ENCODE measurements at places on chromosomes 4 and X.

- DNase-seq, result no peak
Observed at GRCh38 chr4:168651374-168651773, 154.5 kb downstream of the PALLD start.

DNA sequence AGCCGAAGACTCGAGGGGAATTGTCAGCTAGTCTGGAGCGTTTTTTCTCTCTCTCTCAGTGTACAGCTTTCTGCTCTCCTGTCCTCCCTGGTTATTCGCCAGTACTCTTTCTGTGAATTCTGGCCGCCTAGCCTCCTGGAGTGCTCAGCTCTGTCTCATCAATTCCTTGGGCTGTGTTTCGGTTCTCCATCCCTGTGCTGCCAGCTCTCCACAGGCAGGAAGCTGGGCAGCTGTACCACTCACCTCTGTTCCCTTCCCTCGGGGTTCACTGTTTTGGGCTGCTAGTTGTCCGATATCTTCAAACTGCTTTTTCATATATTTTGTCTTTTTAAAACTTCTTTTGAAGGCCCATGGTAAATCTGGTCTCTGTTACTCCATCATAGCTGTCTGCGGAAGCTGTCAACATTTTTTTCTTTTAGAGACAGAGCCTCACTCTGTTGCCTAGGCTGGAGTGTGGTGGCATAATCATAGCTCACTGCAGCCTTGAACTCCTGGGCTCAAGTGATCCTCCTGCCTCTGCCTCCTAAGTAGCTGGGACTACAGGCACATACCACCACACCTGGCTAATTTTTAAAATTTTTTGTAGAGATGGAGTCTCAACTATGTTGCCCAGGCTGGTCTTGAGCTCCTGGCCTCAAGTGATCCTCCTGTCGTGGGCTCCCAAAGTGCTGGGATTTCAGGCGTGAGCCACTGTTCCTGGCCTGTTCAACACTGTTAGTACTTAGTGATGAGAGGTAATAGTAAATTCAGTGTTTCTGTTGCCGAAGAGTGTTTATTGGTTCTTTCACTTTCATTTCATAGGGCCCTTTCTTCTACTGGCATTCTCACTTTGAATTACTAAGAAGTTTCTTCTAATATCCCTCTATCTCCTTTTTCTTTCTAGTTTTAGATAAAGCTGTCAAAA, 18.6 kb downstream of the ZCCHC4 start:
- no peak for DNase-seq

- DNase-seq, result no peak
Observed at GRCh38 chrX:70592091-70592490, 147.5 kb downstream of the DLG3 start.

- peak; percentile 28 for DNase-seq
Observed at GRCh38 chr4:1873776-1874175, 2.6 kb downstream of the NSD2 start.

- no peak for DNase-seq
Observed at GRCh38 chr4:67874986-67875385, 8.8 kb downstream of the TMPRSS11D start.

Measured in HT-29 (cell line).